ENCODE measurements at places on chromosomes 2 and 18.
A peak's percentile ranks its signal among the peaks of the same experiment; 100 is the strongest.

GRCh38 chr18:34400834-34401233 is 176.1 kb upstream of the NOL4 start:
- no peak for DNase-seq

GRCh38 chr2:148132412-148132811 is 111.5 kb downstream of the MBD5 start:
- peak; percentile 33 for DNase-seq

DNA sequence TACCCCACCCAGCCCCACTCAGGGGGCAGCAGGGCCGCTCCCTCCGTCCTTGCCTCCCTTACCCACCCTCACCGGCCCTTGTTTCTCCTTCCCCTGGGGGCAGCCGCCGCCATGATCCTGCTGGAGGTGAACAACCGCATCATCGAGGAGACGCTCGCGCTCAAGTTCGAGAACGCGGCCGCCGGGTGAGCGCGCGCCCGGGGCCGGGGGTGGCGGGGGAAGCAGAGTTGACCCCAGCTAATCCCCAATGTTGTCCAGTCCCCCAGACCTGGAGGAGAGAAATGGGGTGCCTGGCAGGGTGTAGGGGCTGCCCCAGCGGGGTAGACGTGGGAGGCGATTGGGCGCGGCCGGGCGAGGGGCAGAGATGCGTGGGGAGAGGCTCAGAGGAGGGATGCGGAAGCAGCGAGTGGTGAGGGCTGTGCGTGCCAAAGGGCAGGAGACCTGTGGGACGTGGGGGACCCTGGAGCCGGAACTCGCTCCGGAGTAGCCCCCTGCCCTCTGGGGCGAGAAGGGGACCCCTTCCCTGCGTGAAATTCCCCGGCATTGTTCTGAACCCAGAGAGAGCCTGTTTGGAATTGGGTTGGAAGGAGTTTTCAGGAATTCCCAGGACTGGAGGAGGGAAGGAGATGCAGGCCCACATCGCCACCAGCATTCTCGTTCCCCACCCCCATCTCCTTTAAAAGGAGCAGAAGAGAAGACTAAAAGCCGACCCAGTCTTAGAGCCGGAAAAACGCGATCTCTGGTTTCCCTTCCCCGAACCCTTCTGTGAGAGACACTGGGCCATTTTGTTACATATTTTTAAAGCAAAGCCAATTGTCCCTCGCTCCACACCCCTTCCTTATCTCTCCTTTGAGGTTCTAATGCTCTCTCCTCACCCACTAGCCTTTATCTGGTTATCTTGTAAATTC is 625 bp downstream of the ARPC2 start:
- no peak for DNase-seq

- no peak for DNase-seq
Measured at GRCh38 chr2:98382086-98382485, 35.8 kb downstream of the CNGA3 start.

- no peak for DNase-seq
Measured at GRCh38 chr2:203904022-203904421, 32.5 kb upstream of the ICOS start.

DNA sequence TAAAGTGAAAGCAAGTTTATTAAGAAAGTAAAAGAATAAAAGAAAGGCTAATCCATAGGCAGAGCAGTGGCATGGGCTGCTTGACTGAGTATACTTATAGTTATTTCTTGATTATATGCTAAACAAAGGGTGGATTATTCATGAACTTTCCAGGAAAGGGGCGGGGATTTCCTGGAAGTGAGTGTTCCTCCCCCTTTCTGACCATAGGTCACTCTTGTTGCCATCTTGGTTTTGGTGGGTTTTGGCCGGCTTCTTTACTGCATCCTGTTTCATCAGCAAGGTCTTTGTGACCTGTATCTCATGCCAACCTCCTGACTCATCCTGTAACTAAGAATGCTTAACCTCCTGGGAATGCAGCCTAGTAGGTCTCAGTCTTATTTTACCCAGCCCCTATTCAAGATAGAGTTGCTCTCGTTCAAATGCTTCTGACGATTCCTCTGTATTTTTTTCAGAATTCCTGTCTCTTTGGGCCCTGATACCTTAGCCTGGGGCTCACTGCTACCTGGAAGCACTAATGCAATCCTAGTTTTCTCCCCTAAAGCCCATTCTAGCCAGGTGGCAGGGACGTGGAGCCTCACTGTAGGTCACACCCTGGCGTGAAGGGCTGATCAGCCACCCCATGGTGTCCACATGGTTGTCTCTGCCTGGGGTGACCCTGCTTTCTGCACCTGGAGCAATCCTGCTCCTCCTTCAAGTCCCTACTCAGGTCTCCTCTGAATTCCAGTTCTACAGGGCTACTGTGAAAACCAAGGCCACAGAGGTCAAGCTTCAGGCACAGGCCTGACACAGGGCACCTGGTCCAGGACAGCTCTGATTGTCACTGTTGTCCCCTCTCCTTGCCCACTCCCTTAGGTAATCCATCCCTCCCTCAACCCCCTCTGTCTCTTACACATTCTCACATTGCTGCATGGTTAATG is 6.0 kb upstream of the SLC35F6 start:
- peak; percentile 96 for DNase-seq

DNA sequence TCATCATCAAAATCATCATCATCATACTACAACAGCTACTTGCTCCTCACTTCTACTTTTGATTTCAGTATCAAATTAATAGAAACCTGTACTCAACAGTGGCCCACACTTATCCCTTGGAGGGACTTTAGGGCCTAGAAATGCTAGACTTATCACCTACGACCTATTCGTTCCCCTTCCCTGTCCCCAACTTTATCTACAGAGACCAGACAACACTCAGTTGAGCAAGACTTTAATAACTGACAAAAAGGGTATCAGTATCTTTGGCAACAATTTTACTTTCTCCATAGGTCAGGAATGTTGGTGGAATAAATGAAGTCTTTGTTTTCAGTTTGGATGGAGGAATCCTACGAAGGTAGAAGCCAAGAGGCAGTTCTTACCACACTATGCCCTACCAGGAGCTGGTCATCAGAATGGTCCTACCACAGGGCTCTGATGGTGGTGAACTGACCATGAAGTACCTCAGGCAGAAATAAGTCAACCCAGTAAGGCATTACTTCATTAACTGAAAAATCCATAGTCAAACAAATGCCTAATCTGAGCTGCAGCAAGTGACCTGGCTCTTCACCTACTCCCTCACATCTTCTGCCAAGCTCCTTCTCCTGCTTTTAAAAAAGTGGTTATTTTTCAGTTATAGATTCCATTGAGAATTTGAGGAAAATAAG is 26.6 kb downstream of the MBD2 start:
- no peak for DNase-seq

GRCh38 chr2:72204156-72204785 is 56.6 kb upstream of the CYP26B1 start:
- no peak for DNase-seq

- no peak for DNase-seq
Measured at GRCh38 chr18:32328379-32328778, 138.5 kb downstream of the MEP1B start.

GRCh38 chr2:240881913-240882312 is 13.3 kb downstream of the AGXT start:
- no peak for DNase-seq

DNA sequence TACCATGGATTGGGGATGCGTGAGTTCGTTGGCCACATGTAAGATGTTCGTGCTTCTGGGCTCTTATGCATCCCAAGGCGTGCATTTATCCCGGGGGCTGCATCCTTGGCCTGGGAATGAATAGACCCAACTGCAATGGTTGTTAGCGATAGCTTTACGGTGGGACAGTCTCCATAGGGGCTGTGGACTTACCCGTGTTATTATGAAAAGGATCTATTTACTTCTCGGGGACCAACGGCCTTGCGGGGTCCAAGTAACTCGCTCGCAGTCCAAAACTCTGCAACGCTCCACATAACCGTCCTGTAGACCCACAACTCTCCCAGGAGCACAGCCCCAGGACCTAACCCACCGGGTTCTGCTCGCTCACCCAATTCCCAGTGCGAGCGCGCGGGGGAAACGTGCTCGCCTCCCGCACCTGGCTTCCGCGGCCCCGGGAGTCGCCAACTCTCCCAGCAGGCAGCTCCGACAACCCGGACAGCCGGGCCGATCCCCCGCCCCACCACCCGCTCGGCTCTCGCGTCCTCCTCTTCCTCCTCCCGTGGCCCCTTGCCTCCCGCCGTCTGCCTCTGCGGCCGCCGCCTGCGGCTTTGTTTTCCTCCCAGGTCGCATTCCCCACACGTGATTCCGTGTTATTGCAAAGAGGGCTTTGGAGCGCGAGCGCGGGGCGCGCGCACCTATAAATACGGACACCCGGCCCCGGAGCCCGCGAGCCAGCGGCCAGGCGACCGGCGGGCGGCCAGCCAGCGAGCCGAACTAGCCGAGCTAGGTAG is at the start of gene CABLES1:
CABLES1 (plus strand) TSS at position 706 of the 770 bp plus-strand sequence. CDS start 278 bp downstream, outside the sequence.
- DNase-seq = no peak

- no peak for DNase-seq
Measured at GRCh38 chr2:223081789-223082188, 29.8 kb downstream of the KCNE4 start.

DNA sequence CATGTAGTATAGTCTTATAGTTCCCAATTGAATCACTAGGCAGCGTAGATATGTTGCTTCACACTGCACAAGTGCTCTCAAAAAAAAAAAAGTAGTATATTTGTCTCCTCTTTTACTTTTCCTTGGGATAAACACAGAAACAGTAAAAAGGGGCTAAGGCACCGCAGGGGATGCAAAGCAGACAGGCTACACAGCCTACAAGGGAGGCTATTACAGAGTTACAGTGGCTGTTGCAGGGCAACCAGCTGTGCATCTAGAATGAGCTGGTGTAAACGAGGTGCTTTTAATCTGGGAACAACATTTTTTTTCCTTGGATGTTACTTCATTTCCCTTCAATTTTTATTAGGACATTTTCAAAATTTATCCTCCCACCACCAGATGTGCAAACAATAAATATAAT is 1934.7 kb upstream of the CELF4 start:
- no peak for DNase-seq

DNA sequence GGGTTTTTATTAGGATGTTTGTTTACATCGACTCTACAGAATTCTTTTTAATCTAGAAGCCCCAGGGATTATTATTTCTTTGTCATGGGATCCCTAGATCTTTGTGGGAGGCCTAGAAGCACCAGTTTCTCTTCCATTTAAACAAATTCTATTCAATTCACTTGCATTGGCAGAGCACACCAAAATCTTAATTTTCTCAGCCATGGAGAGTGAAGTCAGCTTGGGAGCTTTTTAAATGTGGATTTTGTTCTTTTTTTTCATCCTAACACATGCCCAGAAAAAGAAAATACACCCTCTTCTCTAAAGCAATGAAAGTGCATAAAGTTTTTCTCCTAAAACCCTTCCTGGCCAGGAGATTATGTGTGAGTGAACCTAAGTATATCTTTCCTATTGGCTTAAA is 38.5 kb downstream of the CDCA7 start:
- DNase-seq = no peak

GRCh38 chr2:148607566-148607965 is 37.0 kb upstream of the EPC2 start:
- no peak for DNase-seq

DNA sequence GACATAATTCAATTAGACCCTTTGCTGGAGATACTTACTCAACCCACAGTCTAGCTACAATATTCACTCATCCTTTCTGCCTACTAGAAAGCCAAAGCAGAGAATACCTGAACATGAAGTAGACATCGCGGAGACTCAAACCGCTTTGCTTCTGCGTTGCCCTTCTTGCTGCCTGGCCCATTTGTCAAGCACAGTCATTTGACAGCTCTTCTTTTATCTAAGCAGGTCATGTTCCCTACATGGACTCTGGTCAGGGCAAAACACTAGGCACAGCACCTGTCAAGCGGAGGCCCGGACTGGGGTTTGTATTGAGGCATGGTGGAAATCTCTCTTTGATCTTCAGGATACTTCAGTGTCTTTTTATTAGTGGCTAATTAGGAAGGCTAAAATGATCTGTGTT is 89.7 kb downstream of the FARSB start:
- DNase-seq = no peak

- DNase-seq = no peak
Measured at GRCh38 chr18:10148189-10148929, 234.5 kb downstream of the VAPA start.

GRCh38 chr18:812376-813171 is 532 bp upstream of the YES1 start:
- DNase-seq = no peak

DNA sequence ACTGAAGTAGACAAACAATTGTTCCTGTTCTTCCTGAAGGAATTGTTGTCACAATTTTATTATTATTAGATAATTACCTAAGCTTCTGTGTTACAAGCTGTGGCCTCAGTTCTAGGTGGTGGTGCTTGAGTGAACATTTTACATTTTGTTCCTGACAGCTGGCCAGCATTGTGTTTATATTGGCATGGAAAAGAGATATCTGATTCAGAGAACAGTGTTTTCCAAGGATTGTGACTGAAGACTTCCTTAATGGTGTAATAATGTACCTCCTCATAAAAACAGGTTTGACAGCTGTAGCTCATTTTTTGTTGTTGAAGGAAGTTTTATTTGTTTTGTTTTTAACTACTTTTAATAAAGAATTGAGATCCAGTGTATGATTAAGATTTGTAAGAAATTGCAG is 95.2 kb downstream of the EPB41L5 start:
- peak; percentile 17 for DNase-seq

DNA sequence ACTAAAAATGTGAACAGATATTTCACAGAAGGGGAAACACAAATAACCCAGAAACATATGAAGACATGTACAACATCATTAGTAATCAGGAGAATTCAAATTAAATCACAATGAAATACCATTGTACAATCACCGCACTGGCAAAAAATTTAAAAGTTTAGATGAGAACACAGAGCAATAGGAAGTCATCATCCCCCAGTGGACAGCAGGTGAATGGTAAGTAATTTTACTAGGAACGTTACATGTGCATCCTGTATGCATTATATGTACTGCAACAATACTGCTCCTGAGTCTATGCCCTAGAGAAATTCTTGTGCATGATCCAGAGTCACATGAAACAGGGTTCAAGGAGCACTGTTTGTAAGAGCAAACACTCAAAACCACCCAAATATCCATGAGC is 713.8 kb downstream of the NRXN1 start:
- no peak for DNase-seq

DNA sequence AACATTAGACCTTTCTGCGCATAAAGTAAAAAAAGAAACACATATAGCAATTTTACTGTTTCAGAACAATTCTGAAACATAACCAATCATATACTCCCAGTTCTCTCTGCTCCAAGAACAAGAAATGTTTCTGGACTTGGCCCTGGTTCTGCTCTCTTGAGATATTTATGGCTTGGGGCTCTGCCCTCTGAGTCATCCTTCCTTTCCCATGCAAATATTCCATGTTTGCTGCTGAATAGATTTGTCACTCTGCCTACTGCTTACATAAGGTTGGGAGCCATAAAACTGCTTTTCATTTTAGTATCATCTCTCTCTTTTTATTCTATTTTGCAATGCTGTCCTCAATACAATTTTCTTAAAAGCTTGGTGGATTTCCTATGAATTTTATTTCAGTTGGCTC is 499.6 kb upstream of the ACVR2A start:
- DNase-seq = no peak

GRCh38 chr2:26346454-26347053 is at the start of gene ADGRF3:
TSS of gene ADGRF3 (minus strand) at chr2:26346789. CDS start at chr2:26346234, 555 bp downstream.
- no peak for DNase-seq

GRCh38 chr2:75679556-75679955 is 31.2 kb downstream of the GCFC2 start:
- no peak for DNase-seq
